ENCODE measurements at places on chromosomes 2 and 18.

GRCh38 chr2:144165599-144166250 lies 354.2 kb downstream of the ZEB2 start:
- DNase-seq, result no peak

DNA sequence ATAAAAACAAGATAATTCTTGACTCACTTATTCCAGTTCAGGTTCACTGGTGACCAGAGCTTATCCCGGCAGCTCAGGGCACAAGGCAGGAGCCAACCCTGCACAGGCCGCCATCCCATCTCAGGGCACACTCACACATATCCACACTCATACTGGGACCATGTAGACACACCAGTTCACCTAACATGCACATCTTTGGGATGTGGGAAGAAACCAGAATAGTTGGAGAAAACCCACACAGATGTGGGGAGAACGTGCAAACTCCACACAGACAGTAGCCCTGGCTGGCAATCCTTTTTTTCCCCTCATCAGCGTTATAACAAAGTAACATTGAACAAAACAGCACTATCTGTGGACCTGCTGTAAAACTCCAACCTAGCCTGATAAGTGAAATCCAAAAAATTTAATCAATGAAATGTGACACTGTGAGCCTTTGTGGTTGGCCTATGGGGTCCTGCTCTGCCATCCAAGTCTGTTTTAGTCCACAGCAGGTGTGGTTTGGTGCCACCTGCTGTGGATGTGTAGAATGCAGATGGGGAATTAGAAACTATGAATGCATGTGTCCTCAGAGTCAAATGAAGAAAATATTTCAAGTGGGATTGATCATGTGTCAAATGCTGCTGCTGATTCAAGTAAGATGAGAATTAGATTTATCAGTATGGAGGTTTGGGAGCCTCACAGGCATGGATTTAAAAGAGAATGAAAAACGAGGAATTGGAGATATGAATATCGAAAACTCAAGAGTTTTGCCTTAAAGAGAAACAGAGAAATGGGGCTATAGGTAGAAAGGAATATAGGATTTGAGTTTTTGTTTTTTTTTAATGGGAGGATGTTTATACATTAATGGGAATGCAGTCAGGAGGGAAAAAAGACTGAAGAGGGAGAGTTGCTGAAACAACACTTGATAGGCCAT lies 47.0 kb downstream of the UGP2 start:
- no peak for DNase-seq

DNA sequence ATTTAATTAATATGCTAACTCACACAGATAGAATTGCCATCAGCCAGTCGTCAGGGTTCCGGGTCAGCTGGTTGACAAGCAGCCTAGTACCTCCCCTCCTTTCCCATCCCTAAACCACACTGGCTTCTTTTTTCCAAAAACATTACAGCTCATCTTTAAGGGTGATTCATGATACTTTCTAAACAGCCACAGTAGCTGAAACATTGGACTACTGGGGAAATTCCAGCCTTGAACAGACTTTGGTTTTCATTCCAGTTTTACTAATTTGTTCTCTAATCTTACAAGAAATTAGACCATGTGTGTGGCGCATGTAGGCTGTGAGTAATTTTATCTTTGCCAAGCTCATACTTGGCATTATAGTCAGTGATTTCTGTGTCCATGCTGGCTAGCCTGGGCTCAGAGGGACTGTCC lies 110.8 kb downstream of the FMNL2 start:
- DNase-seq, result peak; percentile 1

DNA sequence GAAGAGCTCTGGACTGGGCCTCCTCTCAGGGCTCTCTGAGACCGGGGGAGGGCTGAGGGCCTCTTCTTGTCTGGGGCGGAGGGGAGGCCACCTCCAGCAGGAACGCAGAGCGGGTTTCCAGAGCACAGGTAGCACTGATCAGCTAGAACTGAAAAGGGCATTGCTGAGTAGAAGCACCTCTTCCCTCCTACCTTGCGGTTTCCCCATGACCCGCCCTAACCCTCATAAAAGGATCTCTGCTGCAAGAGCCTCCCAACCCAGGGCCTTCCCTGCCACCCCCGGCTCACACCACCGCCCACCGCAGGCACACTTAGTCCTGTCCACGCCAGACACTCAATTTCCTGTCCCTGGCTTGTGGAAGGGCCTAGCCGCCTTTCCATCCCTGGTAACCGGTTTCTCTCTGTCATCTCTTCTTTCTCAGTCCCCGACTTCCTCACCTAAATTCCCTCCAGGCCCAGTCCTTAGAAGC lies 966 bp downstream of the ADCY3 start:
- DNase-seq, result peak; percentile 60

GRCh38 chr2:219907011-219907365 lies 279.6 kb downstream of the SLC4A3 start:
- no peak for DNase-seq

- DNase-seq, result no peak
Observed at GRCh38 chr2:18891600-18892345, 302.4 kb upstream of the NT5C1B start.
